ENCODE measurements at places on chromosomes 2 and 18.

DNA sequence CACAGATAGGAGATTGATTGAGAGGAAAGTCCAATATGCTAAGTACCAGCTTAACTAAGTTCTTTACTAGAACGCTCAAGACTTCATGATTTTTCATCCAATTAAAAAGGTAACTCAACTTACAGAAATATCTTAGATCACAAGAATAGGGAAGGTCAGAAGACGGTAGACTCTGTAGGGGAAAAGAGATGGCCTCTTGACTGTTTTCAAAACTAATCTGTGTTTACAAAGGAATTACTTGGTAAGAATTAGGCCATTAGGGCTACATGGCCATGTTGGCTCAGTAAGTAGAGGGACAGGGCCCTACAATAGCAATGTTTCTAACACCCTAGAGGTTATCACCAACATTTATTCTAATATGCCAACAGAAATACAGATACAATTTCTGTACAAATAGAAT lies 172.7 kb upstream of the ZFP36L2 start:
- no peak for DNase-seq

GRCh38 chr2:95389245-95390119 lies 13.0 kb upstream of the FAHD2A start:
- DNase-seq, result peak; percentile 54

- DNase-seq, result no peak
Measured at GRCh38 chr2:103808814-103809213, 1045.1 kb upstream of the POU3F3 start.

- DNase-seq, result no peak
Measured at GRCh38 chr18:22822841-22823508, 110.2 kb upstream of the RBBP8 start.

GRCh38 chr2:38233231-38233983 lies 143.7 kb downstream of the ATL2 start:
- no peak for DNase-seq

- DNase-seq, result no peak
Measured at GRCh38 chr2:160258492-160258805, 58.4 kb upstream of the ITGB6 start.

DNA sequence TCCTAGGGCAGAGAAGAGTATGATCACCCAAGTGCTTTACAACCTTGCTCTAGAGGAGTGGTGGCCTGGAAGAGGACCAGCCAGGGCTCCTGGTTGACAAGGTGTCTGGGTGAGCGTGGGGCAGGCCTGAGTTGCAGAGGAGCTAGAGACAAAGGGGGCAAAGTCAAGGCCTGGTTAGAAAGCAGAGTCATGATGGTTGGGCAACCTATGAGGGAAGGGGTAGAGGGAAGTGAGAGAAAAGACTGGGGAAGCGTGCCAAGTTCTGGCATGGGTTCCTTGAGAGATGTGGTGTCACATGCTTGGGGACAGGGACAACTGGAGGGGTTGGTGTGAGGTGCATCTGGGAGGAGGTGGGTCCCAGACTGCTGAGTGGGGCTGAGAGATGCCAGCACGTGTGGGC lies 13.5 kb downstream of the ZFP36L2 start:
- DNase-seq, result no peak

DNA sequence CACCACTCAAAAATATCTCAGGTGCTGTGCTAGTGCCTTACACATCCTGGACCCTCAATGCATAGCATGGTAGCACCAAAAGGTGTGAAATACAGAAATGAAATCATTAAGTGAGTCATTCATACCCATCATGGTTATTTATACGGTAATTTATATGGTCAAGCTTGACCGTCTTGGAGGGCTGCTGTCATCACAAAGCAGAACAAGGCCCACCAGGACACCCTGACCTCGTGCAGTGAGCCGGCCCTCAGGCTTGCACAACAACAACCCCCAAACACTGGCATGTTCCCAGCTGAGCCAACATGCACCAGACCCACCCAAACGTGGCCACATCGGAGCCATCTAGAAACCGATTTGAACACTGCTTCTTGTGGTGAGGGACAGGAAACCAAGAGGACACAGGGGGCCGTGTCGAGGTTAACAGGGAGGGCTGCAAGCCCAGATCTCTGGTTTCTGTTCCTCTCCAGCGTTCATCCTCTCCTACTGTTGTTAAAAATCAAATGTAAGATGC lies 378.5 kb upstream of the ID2 start:
- DNase-seq, result no peak

DNA sequence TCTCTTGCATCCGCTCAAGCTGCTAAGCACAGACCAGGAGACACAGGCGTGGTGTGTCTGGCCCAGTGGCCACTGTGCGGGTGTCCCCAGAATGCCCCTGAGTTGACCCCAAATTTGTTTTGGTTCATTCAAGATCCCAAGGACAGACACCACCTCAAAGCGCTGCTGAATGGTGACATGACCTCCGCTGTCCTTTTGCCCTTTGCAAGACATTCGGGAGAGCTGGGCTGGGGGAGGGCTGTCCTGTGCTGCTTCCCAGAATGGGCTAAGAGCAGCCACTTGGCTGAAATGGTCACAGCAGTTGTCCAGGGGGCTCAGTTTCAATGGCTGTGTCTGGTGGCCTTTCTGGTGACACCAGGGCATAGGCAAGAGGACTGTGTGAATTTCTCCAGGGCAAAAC lies 84.1 kb downstream of the SMIM21 start:
- no peak for DNase-seq

- DNase-seq, result no peak
Measured at GRCh38 chr2:10271509-10271908, 31.2 kb upstream of the HPCAL1 start.

DNA sequence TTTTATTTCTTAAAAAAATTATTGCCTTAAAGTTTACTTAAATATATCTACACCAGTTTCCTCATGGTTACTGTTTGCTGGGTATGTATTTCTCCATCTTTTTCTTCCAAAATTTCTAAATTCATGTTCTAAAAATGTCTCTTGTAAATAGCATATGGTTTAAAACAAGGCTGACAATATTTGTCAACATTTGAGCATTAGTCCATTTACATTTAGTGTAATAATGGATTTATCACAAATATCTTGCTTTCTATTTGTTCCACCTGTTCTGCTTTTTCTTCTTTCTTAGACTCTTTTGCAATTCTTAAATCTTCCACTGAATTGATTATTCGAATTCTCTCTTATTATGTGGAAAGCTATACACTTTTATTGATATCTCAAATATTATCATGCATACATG lies 87.7 kb upstream of the SMAD7 start:
- DNase-seq, result no peak

DNA sequence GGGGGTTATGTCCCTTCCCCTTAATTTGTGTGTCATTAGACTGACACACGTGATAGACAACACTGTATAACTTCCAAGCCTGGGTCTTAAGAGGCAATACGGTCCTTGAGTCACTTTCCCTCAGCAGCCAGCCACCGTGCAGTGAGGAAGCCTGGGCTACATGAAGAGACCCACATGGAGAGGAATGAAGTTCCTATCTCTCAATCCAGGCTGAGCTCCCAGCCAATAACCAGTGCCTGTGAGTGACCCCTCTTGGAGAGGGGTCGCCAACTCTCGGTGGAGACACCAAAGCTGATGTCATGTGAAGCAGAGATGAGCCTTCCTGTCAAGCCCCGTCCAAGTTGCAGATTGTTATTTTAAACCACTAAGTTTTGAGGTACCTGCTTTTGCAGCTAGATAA lies 5.7 kb upstream of the WDSUB1 start:
- no peak for DNase-seq

DNA sequence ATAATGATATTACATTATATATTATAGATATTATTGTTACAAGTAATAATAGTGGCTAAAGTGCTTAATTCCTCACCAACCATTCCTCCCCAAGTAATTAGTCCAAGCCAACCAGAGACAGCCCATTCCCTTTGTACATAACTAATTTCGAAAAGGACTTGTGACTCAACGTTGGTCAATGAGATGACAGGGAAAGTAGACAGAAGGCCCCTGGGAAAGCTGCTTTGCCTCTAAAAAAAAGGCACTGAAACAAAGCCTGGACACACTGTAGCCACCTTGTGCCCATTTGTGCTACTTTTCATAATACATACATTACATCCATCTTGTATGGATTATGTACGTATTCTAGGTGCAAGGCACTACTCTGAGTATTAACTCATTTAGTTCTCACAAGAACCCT lies 28.8 kb downstream of the COLEC12 start:
- no peak for DNase-seq

GRCh38 chr2:45380131-45380836 lies 230.8 kb downstream of the SRBD1 start:
- DNase-seq, result no peak

- DNase-seq, result no peak
Measured at GRCh38 chr2:225893151-225893550, 493.6 kb downstream of the NYAP2 start.

DNA sequence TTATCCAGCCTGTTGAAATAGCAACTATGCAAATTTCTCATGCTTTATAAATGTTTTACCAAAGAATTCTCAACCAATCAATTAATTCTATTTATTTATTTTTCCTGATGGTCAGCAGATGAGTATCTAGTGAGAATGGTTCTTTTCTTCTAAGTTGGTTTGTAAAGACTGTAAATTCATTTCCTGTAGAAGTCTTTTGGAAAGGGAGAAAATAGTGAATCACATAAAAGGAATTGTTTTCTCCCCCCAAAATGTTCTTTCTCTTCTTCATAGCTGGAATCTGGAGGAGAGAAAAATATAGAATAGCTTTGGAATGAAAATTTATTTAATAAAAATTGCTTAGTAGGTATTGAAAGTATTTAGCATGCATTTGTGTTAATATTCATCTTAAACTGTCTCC lies 836.1 kb upstream of the ZEB2 start:
- no peak for DNase-seq

- no peak for DNase-seq
Measured at GRCh38 chr2:128552806-128553551, 234.3 kb upstream of the HS6ST1 start.

GRCh38 chr18:25153426-25153825 lies 198.5 kb downstream of the ZNF521 start:
- DNase-seq, result no peak

- no peak for DNase-seq
Measured at GRCh38 chr2:71892423-71892730, 255.3 kb downstream of the CYP26B1 start.

- DNase-seq, result no peak
Measured at GRCh38 chr2:68813596-68813995, 57.6 kb downstream of the BMP10 start.

- peak; percentile 6 for DNase-seq
Measured at GRCh38 chr18:65671621-65672415, 79.0 kb upstream of the CDH7 start.

DNA sequence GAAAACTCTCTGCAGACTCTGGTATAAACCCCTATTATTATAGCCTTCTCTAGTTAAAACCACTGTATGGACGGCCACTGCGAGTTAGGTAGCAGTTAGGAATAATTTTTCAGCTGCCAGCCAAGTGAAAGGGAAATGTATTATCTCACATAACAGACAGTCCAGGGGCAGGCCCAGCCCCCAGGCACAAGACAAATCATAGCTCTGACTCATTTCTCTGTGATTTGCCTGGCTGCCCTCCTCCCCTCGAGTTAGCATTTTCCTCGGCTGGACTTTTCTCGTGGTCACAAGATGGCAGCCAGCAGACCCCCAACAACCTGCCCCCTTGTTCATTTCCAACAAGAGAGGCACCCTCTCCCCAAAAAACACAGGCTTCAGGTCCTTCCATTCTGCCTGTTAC lies 10.5 kb downstream of the VIT start:
- no peak for DNase-seq

DNA sequence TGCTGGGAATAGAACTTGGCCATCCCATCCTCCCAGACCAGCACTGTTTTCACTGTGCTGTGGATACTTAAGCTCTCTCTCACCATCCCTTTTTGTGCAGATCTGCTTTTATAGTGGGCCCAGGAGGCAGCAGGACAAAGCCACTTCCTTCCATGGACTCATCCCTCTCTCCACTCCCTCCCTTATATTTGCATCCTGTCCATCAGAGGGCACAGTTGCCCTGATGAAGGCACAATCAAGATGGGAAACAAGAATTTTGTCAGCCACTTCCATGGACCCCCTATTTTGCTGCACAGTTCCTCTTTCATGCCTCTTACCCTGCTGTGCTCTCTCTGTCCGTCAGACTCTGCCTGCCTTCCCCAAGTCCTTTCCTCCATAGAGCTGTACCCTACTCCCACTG lies 338.7 kb downstream of the HRH4 start:
- no peak for DNase-seq

- DNase-seq, result no peak
Measured at GRCh38 chr2:33706410-33706809, 107.3 kb upstream of the FAM98A start.

DNA sequence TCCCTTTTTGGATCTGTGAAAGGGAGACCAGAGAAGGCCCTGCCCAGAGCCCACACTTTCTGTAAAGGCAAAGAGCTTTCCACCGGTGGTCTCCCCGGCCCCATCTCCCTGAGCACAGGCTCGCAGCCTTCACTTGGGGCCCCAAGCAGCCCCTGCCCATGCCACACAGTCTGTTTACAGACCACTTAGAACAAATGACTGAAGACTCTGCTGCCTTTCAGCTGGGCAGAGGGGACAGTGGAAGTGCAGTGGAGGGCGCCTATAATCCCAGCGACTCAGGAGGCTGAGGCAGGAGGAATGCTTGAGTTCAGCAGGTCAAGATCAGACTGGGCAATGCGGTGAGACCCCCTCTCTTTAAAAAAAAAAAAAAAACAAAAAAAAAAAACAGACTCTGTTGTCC lies 28.9 kb downstream of the SERTAD2 start:
- DNase-seq, result no peak

GRCh38 chr2:221818616-221819320 lies 246.7 kb upstream of the EPHA4 start:
- no peak for DNase-seq

DNA sequence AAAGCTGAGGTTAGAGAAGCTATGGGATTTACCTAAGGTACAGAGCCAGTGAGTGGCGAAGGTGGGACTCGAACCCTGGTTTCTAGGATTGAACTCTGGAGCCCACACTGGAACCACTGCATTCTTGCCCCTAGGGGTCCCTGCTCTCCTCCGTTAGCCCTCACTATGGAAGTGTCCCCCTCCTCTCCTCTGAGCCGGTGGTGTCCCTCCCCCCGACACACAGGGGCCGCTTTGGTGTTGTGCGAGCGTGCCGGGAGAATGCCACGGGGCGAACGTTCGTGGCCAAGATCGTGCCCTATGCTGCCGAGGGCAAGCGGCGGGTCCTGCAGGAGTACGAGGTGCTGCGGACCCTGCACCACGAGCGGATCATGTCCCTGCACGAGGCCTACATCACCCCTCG lies 8.5 kb upstream of the GMPPA start:
- DNase-seq, result no peak

DNA sequence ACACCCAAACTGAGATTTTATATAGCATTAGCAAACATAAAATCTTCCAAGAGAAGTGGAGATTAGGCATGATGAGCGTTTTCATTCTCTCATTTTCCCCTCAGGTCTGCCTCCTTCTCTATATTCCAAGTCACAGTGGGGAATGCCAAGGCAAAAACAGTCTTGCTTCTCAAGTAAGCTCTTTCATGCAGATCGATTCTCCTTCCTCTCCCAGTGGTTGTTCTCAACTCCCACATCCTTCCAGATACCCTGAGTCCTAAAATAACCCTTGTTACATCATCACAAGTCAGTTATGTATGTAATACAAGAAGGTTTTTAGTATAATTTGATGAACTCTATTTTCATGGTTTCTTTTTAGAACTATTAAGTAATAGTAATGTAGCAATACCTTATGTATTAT lies 150.6 kb downstream of the TXNL1 start:
- DNase-seq, result no peak
